NCI-H524 (cell line): ENCODE measurements at places on chromosomes 6 and 20.

DNA sequence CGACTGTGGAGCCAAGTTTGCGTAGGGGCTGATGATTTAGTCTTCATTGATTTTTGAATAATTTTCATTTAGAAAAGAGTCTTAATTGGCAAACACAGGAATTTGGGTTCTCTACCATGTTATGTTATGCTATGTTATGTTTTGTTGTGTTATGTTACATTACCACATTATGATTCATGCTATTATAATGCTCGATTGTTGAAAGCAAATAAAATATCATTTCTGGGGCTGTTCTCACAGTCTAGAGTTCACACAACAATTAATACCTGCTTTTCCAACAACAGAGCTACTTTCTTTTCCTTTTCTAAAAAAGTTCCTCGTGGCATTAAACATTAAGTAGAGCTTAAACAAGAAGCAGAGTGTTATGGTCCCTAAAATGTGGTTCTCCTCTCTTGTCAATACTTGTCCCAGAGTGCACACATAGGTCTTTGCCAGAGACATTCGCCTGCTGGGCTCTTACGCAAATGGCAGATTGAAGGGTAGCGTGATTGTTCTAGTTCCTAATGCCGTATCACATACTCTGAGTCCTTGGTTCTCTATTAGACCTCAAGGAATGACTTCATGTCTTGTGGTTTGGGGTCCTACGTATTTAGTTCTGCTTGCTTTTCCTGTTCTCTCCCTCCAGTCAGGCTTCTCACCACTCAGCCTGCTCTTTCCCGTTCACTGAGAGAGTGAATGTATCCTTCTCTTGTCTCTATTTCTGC is 370.3 kb downstream of the CD109 start:
- DNase-seq = no peak

DNA sequence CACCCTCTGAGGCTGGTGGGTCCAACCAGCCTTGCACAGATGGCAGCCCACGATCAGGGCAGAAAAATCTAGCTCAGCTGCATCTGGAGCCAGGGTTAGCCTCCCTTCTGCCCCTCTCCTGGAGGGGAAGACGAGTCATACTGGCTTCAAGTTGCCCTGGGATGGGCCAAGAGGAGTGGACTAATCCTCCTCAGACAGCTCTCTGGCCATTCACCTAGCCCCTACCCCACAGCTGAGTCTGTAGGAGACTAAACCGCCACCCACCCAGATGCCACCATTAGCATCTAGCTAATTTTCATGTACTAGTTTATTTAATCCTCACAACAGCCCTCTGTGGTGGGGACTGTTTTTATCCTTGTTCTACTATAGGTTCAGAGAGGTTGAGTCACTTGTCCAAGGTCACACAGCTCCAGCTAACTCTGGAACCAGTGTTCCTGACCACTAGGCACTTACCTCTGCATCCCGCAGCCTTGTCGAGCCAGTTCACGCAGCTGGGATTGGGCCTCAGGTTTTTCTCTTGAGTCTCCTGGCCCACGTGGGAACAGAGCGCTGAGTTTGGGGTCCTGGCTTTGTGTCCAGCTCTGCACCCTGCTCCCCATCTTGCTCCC is 48.5 kb upstream of the CCDC167 start:
- peak; percentile 61 for DNase-seq

GRCh38 chr20:5835321-5835821 is 85.2 kb downstream of the SHLD1 start:
- DNase-seq = peak; percentile 89

- peak; percentile 10 for DNase-seq
Observed at GRCh38 chr20:10236540-10237533, 18.2 kb downstream of the SNAP25 start.

GRCh38 chr6:138550346-138550767 is 51.1 kb upstream of the NHSL1 start:
- no peak for DNase-seq

DNA sequence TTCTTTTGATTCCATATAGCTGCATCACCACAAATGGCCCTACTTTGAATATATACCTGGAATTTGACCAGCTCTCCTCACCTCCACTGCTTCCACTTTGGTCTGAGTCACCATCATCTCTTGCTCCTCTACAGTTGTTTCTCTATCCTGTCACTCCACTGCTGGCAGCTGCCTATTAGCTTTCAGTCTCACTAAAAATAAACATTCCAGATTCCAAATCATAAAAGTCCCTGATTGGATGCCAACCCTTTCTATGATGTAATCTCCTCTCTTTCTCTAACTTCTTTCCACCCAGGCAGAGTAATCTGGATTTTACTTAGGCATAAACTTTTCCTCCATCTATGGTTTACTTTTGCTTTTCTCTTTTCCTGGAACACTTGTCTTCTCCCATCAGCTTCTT is 49.1 kb downstream of the RFPL4B start:
- DNase-seq = no peak

GRCh38 chr20:36418711-36419110 is 112.6 kb downstream of the DLGAP4 start:
- DNase-seq = no peak

- no peak for DNase-seq
Observed at GRCh38 chr6:783966-784735, 91.2 kb upstream of the EXOC2 start.

DNA sequence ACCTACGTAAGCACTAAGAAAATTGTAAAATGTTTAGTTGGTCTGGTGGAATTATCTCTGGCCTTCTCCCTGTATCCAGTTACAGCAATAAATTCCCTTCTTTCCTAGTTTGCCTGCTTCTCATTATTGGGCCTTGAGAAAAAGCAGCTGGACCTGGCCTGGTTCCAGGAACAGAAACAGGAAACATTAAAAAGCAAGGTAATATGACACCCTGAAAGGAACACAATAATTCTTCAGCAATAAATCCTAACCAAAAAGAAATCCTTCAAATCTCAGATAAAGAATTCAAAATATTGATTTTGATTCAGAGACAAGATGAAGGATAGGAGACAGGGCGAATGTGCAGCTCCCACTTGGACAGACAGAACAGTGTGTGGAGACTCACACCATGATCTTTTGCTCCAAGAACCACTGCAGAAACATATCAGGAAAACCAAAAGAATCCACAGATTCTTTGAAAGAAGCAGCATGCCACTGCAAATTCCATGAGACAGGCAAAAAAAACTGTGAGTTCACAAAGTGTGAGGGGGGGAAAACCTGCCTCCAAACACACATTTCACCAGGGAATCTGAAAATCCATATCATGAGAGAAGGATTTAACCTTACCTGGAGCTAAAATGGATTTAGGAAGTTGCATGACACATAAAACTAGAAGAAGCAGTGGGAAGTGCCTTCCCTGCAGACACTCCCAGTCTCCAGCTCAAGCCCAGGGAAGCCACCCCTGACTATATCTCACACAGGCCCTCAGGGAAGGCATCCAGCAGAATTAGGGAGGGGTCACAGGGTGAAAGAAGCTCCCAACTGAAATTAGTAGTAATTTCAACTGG is 28.9 kb downstream of the TREM1 start:
- DNase-seq = peak; percentile 34

DNA sequence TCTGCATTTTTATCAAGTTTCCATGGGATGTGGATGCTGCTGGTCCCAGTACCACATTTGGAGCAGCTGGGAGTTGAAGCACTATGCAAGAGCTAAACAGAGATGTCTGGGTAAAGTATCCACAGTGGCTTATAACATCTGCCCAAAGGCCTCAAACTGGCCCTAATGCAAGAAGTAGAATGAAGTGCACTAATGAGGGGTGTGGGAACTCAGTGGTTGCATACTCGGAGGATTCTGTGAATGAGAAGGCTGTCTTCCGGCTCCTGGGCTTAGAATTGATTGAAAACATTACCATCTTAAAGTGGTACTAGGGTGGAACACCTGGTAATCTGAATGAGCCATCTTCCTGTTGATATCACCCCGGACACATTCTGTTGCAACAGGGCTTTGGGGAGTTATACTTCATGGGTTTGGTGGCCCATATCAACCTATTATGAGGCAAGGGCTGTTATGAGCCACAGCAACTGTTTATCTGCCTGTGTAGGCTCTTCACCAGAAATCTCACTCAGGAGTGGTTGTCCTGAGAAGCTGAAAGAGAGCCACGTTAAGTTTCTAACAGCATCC is 54.7 kb upstream of the SNRPB2 start:
- no peak for DNase-seq

DNA sequence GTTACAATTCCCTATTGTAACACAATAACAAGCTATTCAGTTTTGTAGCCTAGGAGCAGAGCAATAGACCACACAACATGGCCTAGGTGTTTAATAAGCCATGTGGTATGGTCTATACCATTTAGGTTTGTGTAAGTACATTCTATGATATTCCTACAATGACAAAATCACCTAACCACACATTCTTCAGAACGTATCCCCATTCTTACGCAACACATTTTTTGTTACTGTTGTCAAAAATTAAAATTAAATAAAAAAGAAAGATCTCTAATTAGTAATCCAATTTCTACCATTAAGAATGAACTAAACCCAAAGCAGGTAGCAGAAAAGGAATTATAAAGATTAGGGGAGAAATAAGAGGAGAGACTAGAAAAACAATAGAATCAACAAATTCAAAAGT is 44.0 kb downstream of the RANBP9 start:
- no peak for DNase-seq

GRCh38 chr6:9360881-9361280 is 925.5 kb upstream of the SLC35B3 start:
- DNase-seq = no peak

DNA sequence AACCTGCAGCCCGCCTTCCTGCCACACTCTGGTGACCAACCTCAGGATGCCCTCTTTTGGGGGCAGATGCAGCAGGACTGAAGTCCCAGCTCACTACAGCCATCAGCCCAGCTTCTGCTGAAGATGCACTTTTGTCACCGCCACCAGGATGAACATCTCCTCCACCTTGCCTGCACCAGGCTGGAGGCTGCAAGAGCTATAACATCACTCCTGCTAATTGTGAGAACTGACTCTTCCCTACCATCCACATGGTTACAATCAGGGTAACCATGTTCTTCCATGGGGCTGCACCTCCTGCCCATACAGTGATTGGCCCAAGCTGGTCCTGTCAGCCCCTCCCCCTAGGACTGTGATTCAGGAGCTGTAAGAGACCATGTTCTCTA is 2.0 kb upstream of the ACTL10 start:
- DNase-seq = no peak

DNA sequence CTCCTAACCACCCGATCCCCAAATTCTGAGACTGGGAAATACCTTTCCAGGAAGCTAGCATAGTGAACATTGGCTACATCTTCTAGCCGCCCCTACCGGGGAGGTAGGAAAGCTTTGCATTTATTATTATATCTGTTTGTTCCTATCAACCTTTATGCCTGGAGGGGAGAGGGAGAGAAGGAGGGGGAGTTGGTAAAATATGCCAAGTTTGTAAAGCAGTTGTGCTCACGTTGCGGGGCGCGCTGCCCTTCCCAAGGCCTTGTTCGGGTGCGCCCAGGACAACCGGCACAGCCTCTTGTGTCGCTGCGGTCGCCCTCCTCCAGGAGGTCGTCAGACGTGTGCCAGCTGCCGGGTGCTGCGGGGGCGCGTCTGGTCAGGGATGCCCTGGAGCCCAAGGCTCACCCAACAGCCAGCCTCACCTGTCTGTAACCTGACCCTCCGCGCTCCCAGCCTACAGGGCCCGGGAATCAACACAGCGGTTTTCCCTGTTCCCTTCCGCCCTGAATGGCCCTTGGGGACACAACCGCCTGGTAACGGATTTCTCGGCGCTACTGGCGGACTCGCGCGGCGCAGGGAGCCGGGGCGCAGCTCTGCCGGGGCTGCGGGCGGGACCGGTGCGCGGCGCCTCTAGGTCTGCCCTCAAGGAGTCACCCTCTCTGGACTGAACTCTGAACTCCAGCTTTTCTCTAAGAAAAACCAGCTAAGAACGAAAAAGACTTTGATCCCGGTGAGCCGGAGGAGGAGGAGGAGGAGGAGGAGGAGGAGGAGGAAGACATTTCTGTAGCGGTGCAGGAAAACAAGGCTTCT is 1.1 kb upstream of the OVOL2 start:
- peak; percentile 69 for DNase-seq

- no peak for DNase-seq
Observed at GRCh38 chr6:138803861-138804260, 8.0 kb downstream of the ECT2L start.

DNA sequence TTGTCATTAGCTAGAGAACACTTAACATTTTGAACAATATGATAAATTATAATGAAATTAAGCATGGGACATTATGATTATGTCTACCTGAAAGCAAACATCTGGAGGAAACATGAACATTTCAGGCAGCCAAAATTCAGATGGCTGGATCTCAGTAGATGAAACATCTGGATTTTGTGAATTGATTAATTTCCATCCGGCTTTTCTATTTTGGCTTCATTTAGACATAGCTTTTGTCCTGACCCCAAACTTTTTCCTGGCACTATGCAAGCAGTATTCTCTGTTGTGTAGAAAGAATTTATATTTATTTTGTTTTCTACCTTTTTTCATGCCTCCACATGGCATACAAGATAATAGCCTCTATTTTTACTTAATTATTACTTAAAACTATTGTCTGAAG is 186.3 kb downstream of the OGFRL1 start:
- no peak for DNase-seq

DNA sequence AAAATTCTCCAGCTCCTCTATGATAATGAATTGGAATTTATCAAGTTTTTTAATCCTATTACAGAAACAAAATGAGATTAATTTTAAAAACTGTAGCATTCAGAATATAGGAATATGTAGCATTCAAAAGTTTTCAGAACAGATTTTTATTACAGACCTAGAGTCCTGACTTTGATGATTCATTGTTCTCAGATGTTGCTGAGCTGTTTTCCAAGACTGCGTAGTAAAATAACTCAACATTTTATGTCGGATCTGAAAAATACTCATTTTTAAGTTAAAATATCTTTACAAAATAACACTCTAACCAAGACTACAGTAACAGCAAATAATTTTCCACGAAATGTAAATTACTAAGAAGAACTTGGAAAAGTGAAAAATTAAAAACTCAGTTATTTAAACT is 67.1 kb downstream of the SYCP2 start:
- no peak for DNase-seq

DNA sequence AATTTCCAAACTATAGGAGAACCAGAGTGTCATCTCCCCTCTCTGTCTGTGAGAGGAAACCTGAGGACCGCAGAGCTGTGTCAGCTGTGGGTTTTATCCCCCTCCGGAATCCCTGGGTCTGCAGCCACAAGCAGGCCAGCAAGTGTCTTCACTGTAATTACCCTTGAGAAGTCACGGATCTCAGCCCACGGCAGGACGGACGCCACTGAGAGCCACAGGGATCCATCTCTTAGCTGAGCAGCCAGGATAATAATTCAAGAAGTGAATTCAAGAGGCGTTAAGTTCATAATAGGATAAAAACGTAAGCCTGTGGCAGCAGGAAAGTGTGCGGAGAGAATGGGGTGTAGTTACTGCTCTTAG is 37.0 kb downstream of the DLL1 start:
- peak; percentile 79 for DNase-seq

- no peak for DNase-seq
Observed at GRCh38 chr20:8357703-8358102, 225.6 kb downstream of the PLCB1 start.

GRCh38 chr6:118784641-118785164 is 109.2 kb upstream of the ASF1A start:
- no peak for DNase-seq

DNA sequence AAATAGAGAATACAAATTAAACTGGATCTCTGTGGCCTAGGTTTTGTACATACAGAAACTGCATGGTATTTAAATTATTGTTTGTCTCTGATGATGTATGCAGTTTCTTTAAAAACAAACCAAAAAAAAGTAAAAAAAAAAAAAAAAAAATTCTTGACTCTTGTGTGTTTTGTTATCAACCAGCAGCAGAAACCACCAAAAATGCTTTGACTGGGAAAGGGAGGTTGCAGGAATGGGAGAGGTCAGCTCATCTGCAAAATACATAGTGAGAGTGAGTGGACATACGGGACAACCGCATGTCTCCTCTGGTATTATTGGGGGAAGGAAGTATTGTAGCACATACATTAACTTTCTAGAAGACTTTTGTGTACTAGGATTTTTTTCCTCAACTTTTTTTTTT is 38.0 kb downstream of the TBC1D7 start:
- no peak for DNase-seq
